ENCODE measurements at places on chromosomes 5 and 9. TPM values are rescaled to one million over a fixed set of nuclear protein-coding genes. Genes with fewer than 3 reads are reported as not detected.

Gene IFNA13
- total RNA-seq = not detected

Gene SH3RF2
- 54.9 TPM for total RNA-seq

Gene KIAA1958
- 8.7 TPM for total RNA-seq

Gene PHF24
- total RNA-seq = 0.12 TPM

Gene DDX31
- 7.3 TPM for total RNA-seq

Gene ZNF658
- total RNA-seq = 3.7 TPM

Gene GPR151
- total RNA-seq = not detected

Gene FBXL7
- 3.6 TPM for total RNA-seq

Gene SLF1
- total RNA-seq = 4.2 TPM

Gene TOR1B
- total RNA-seq = 50.7 TPM

Gene ADAMTS12
- 0.21 TPM for total RNA-seq

Gene PCDHB13
- total RNA-seq = 2.0 TPM

Gene C7
- 18.4 TPM for total RNA-seq

Gene FYB1
- total RNA-seq = 10.8 TPM

Gene PFN3
- not detected for total RNA-seq

Gene ELL2
- total RNA-seq = 28.7 TPM

Gene VCAN
- total RNA-seq = 4.7 TPM

Gene MARCHF11
- total RNA-seq = not detected

Gene TIMD4
- 0.49 TPM for total RNA-seq

Gene ADRA1B
- 2.5 TPM for total RNA-seq
